Peyer's patch (tissue), 4 donors: ENCODE measurements at places on chromosomes 4 and X. TPM values are rescaled to one million over a fixed set of nuclear protein-coding genes. Genes with fewer than 3 reads are reported as not detected.

USP26 gene
- not detected for total RNA-seq

DNA sequence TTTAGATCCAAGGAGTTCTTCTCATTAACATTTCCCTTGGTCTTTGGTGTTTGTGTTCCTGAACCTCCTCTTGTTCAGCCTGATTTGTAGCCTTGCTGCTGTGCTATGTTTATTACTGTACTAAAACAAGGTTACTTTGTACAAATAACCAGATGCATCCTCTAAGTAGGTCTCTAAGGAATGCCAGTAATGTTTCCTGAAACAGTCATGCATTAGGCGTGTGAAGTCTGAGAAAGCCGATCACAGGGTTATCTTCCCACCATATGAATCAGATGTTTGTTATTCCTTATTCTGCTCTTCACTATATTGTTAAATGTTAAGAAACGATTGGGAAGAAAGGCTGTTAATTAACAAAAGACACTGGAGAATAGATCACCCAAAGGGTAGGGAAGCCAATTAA lies 66.9 kb downstream of the GALNTL6 start:
- H3K27me3 ChIP-seq: no peaks in the 10 kb centered on the region
- no peaks in the 10 kb centered on the region for H3K36me3 ChIP-seq
- H3K27ac ChIP-seq: no peak overlapping the region
- no peak overlapping the region for H3K4me3 ChIP-seq
- DNase-seq: no peak

DNA sequence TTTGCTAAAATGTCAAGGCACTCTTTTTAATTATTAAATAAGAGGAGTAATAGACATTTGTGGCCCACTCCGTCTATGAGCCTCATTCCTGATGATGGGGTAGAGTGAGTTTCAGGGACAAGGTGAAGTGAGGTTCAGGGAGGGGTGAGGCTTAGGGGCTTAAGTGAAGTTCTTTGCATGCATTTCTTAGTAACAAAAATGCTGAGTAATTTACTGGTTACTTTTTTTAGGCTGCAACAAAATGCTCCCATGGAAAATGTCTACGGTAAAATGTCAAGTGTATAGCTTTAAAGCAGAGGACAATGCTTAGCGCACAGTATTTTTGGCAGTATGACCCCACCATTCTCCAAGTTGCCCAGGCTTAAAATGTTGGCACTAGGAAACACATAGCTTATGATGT lies 2.0 kb upstream of the USO1 start:
- H3K36me3 ChIP-seq: no peaks in the 10 kb centered on the region
- H3K27me3 ChIP-seq: no peaks in the 10 kb centered on the region
- no peak overlapping the region for H3K27ac ChIP-seq
- H3K4me1 ChIP-seq: peaks cover 4% of the 10 kb centered on the region

GRCh38 chrX:150889131-150889530 lies 9.3 kb downstream of the CD99L2 start:
- H3K27me3 ChIP-seq: no peaks in the 10 kb centered on the region
- no peak overlapping the region for H3K4me3 ChIP-seq
- no peaks in the 10 kb centered on the region for H3K4me1 ChIP-seq

NOCT gene
- 26.4 TPM for total RNA-seq

DNA sequence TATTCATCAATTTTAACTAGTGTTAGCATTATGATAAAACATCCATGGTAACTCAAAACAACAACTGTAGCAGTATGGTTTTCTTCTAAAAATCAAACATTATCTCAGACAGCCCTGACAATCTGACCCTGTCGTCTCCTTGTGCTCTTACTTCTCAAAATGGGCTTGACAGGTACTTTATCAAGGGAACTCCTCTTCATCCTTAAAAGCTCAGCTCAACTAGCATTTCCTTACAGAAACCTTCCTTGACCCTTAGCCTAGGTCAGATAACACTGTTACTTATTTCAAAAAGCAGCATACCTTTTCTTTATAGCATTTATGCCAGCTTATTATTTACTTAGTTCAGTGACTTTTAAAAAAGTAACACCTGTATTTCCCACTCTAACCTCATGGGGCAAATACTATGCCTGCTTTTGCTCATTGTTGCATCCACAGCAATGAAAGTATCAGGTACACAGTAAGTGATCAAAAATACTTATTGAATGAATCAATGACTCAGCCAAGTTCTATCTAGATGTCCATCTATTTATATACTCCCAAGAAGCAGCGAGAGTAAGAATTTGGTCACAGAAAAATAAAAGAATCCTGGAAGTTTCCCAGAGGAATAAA lies 41.9 kb downstream of the ADAMTS3 start:
- H3K36me3 ChIP-seq: no peaks in the 10 kb centered on the region
- no peak overlapping the region for H3K27ac ChIP-seq
- H3K4me3 ChIP-seq: no peak overlapping the region
- no peaks in the 10 kb centered on the region for H3K27me3 ChIP-seq
- DNase-seq: no peak

- peak overlapping the region; percentile 84 for H3K27ac ChIP-seq
- H3K4me1 ChIP-seq: no peaks in the 10 kb centered on the region
- H3K27me3 ChIP-seq: no peaks in the 10 kb centered on the region
- DNase-seq: no peak
These were observed 868 bp downstream of the PLS3 start for GRCh38 chrX:115561605-115562479.

SSX4B gene
- not detected for total RNA-seq

DNA sequence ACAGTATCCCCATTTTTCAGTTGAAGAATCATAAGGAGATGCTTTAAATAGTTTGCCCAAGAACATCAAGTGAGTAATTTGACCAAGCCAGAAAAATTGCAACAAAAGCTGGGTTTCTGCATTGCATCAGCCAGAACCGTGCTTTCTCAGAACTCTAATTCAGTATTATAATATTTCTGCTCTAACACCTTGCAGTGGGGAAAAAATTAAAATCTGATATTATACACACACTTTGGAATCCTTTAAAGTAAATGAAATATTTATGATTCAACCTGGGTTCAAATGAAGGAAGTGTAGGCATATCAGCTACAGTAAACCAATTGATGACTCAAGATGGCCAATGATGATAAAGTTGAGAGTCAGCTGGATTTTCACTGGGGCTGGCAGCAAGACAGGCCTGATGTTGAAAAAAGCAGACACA lies 387.6 kb upstream of the ZFP42 start:
- no peaks in the 10 kb centered on the region for H3K4me1 ChIP-seq
- no peaks in the 10 kb centered on the region for H3K27me3 ChIP-seq
- no peak overlapping the region for H3K27ac ChIP-seq
- no peaks in the 10 kb centered on the region for H3K36me3 ChIP-seq

DNA sequence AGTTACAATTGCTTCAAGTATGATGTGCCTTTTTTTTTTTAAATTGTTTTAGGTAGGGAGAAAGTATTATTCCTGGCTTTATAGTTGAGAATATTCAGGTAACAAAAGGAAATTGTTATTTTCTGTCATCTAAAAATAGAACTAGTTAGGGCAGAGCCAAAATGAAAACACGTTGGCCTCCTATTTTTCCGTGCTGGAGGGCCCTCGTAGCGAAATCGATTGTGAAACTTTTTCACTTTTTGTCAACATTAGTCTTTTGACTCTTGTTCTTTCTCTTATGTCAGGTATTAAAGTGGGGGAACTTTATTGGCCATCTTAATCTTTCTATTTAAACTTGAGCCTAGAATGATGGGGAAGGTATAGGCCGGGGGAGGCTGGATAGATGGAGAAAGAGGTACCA lies 104.9 kb downstream of the ARHGAP10 start:
- H3K4me1 ChIP-seq: no peaks in the 10 kb centered on the region
- H3K27ac ChIP-seq: peak overlapping the region; percentile 8
- DNase-seq: no peak
- no peak overlapping the region for H3K4me3 ChIP-seq

RRH gene
- not detected for total RNA-seq

PPP2R2C gene
- total RNA-seq: not detected

DNA sequence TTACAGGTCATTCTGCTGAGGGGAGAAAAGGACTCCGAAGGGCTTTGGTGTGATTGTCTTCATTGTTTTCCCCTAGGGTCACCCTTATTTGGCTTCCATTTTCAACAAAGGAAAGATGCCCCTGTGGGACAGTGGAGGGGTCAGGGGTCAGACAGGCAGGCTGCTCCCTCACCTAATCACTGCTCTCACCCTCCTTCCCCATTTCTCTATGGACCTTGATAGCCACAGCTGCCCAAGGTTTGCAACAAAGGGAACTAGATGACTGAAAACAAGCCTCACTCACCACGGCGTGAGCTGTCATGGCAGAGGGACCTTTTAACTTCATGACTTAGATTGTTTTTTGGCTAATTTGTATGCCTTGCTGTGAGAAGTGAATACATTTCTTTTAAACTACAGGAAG lies 40.7 kb downstream of the C4orf51 start:
- H3K36me3 ChIP-seq: no peaks in the 10 kb centered on the region
- no peak for DNase-seq
- H3K27ac ChIP-seq: no peak overlapping the region
- H3K4me1 ChIP-seq: no peaks in the 10 kb centered on the region
- no peaks in the 10 kb centered on the region for H3K27me3 ChIP-seq

GRCh38 chr4:107691378-107691777 lies 28.7 kb downstream of the PAPSS1 start:
- no peak overlapping the region for H3K4me3 ChIP-seq
- H3K27ac ChIP-seq: no peak overlapping the region
- no peaks in the 10 kb centered on the region for H3K27me3 ChIP-seq
- H3K36me3 ChIP-seq: no peaks in the 10 kb centered on the region
- no peak for DNase-seq

- no peak for DNase-seq
- H3K27me3 ChIP-seq: no peaks in the 10 kb centered on the region
- H3K4me3 ChIP-seq: no peak overlapping the region
- H3K27ac ChIP-seq: no peak overlapping the region
- no peaks in the 10 kb centered on the region for H3K36me3 ChIP-seq
- H3K4me1 ChIP-seq: peaks cover 11% of the 10 kb centered on the region
These were observed 5.5 kb upstream of the IRAK1 start for GRCh38 chrX:154025230-154025629.

CTAG1A gene
- not detected for total RNA-seq

- H3K4me3 ChIP-seq: no peak overlapping the region
- H3K27ac ChIP-seq: no peak overlapping the region
- H3K27me3 ChIP-seq: no peaks in the 10 kb centered on the region
- no peaks in the 10 kb centered on the region for H3K36me3 ChIP-seq
These were observed 368.2 kb upstream of the NR3C2 start for GRCh38 chr4:148810461-148810860.

MAP9 gene
- total RNA-seq: 0.18 TPM

GRCh38 chrX:129793604-129794191 lies 13.9 kb downstream of the SASH3 start:
- DNase-seq: no peak
- no peaks in the 10 kb centered on the region for H3K4me1 ChIP-seq
- H3K36me3 ChIP-seq: no peaks in the 10 kb centered on the region
- no peaks in the 10 kb centered on the region for H3K27me3 ChIP-seq

DNA sequence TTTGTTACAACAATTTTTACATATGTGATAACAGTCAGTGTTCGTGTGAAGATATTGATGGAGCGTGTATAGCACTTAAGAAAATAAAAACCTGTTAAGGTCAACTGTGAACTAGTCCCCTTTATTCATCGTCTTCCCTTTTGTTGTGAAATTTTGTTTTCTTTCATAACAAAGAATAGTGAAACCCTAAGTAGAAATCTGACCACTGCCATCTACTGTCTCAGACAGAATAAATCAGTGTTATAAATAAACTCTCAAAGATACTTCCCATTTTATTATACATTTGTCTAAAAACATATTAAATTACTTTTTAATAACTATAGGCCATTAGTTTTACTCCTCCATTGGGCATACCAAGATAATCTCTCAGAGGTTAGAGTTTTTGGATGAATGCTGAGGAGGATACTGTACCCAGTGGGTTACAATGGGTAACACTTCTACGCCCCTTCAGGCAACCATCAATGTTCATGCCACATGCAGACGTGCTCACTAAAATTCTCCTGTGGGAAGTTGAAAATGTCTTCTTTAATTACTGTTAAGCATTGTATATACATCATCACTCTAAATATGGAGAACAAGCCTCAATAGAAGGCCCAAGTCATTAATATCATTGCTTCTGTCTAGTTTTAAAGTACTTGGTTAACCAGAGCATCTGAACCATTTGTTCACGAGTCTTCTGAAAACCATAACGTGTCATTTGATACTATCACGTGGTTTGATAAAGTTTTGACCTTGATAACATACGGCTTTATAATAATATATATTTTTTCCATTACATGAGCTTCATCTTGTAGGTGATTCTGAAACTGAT lies 171.2 kb downstream of the TMA16 start:
- no peaks in the 10 kb centered on the region for H3K4me1 ChIP-seq
- no peaks in the 10 kb centered on the region for H3K27me3 ChIP-seq
- H3K27ac ChIP-seq: peak overlapping the region; percentile 78
- H3K36me3 ChIP-seq: no peaks in the 10 kb centered on the region
- H3K4me3 ChIP-seq: no peak overlapping the region

DNA sequence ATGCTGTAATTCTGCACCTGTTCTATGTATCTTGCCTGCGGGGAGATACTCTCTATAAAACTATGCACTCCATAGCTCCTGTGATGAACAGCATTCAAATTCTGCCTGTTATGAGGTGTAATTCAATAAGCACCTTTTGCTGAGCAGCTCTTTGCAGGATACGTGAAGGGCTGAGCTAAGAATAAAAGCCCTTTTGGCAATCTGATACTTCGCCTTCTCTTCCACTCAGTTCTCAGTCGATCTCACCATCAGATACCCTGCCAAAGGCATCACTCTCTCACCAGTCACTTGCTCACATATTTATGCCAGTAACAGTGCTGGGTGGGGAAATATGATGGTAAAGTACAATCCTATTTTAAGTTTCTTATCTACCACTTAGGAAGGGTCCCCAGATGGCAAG lies 67.2 kb downstream of the RPS3A start:
- no peak for DNase-seq
- H3K36me3 ChIP-seq: no peaks in the 10 kb centered on the region
- H3K27ac ChIP-seq: no peak overlapping the region

DNA sequence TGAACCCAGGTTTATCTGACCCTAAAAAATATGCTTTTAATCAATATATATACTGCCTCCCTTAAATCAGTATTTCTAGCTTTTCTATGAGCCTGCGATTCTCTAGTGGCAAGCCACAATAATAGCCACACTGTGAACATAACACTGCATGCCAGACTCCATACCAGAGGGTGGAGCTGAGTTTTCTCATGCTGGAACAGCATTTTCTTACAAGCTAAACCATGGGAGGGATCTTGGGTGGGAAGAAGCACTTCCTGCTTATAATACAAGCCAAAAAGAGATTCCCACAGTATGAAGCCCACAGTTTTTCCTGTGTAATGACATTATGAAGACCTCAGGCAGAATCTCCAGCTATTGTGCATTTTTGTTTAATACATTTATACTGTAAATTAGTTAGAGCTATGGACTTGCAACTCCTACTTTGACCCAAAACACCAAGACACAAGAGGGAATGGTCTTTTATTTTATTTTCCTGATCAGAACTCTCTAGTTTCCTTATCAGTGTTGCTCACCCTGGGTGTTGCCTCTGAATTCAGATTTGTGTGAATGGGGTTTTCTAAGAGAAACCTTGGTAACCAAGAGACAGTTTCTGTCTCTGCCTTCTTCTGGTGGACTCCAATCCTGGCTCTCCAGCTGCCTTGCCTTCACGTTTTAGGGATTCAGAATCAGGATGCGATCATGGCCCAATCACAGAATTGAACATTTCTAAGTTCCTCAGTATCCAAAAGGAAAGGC lies 74.5 kb upstream of the EOLA2 start:
- H3K4me1 ChIP-seq: no peaks in the 10 kb centered on the region
- no peaks in the 10 kb centered on the region for H3K36me3 ChIP-seq
- H3K27ac ChIP-seq: no peak overlapping the region
- no peak for DNase-seq
